ENCODE measurements at places on chromosomes 1 and 21. TPM values are rescaled to one million over a fixed set of nuclear protein-coding genes. Genes with fewer than 3 reads are reported as not detected.

Gene TCHH
- 0.86 TPM for total RNA-seq

Gene LCE7A
- total RNA-seq, result not detected

Gene RAB3B
- 49.2 TPM for total RNA-seq

DNA sequence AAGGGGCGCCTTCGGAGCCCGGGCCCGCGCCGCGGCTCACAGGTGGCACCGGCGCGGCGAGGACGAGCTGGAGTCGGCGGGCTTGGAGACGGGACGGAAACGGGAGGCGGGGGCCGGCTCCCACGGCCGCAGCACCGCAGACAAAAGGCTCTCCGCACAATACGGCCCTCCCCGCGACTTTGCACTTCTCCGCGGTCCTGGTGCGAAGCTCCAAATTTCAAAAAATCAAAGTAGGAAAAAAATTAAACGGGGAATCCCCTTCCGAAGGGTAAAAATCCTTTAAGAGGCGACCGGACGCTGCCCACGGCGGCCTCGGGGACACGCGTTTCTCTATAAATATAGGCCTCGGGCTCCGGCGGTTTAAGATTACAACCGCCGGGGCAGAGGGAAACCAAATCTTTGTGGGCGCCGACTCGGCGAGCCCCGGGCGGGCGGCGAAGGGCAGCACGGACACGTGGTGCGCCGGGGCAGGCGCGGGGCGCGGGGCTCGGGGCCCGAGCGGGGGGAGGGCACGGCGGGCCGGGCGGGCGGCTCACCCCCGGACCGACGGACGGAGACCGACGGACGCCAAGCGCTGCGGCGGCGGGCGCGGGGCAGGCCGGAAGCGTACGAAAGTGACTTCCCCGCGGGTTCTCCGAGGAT is 453 bp downstream of the PABPC4 start:
- DNase-seq, result no peak

DNA sequence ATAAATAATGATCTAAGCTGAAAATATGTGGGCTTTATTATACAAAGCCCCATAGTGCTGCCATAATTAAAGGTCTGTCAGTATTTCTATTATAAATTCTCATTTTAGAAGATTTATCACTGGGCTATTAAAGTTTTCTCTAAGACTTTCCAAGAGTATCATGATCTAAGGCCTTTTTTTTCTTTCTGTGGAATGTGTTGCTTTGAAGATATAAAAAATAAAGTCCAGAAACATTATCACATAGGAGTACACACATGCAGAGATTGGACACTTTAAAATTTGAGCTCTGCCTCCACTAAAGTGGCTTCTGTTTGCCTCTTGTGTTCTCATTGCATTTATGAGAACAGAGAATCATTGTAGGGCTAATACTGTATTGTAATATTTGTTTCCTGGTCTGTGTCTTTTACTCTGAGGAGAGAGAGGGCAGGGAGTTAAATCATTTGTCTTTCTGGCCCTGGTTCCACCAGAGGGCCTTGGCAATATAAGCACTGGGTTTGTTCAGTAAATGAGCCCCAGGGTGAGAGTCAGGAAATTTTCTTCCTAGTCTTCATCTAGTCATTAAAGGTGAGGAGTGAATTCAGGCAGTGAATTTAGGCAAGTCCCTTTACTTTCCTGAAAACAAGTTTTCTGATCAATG is 70.2 kb downstream of the NFIA start:
- DNase-seq, result no peak

DNA sequence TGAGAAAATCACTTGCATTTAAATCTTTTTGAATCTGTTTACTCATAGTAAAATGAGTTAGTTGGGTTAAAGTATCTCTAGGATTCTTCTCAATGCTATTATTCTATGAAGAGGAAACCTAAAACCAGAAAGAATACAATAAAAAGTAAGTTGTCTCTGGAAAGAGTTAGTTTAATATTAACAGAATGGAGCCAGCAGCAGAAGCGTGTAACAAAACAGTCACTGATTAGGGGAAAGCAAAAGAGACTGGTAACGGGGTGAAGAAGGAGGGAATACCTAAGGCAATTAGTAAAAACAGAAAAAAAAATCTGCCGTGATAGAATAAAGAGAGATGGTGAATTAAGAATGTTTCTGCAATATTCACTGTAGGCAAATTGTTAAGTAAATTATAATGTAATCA is 60.0 kb downstream of the NRDC start:
- no peak for DNase-seq

DNA sequence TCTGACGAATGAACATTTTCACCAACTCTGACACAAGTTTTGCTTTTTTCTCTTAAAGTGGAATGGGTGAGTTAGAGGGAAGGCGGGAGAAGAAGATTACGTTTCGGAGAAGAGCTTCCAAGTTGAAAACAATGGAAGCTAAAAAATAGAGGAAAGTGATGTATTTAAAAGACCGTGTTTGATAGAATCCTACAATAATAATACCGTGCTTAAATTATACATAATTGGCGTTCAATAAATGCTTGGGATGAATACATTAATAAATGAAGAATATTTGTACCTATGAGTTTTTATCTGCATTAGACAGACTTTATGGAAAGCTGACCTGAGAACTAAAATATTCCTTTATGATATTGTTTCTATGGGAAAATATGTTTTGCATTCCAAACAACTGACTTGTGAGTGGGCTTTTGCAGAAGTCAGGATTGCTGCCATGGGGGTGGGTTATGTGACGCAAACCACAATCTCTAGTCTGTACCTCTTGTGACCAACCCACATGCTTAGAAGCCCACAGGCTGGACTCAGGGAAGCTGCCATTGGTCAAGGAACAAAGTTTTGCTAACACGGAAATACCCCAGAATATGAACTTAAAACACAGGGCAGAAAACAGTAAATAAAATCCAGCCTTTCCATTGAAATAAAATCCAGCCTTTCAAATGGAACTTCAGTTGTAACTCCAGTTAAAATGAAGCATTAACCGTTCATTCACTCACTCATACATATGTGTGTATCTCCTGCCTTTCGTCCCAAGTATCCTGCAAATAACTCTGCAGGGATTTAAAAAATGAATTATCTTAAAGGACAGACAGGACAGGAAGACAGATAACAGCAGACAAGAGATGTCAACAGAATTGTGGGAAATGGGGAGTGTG is 21.3 kb upstream of the ATF3 start:
- DNase-seq, result peak; percentile 81

GRCh38 chr1:211789641-211790464 is 40.7 kb downstream of the LPGAT1 start:
- DNase-seq, result no peak

GRCh38 chr1:44801491-44802305 is 1.5 kb downstream of the PLK3 start:
- DNase-seq, result no peak
